CD4-positive, alpha-beta T cell (primary cell): ENCODE measurements at places on chromosomes 13 and 19.

- DNase-seq, result no peak
These were observed 1.8 kb downstream of the ZNF175 start for GRCh38 chr19:51572908-51573307.

GRCh38 chr13:100139817-100140216 is 50.9 kb downstream of the PCCA start:
- no peak for DNase-seq

GRCh38 chr13:20438801-20439200 is 86.9 kb downstream of the CRYL1 start:
- no peak for DNase-seq

GRCh38 chr19:1675633-1676350 is 23.4 kb upstream of the TCF3 start:
- no peak for DNase-seq

GRCh38 chr13:76363682-76364289 is 522.4 kb downstream of the KCTD12 start:
- no peak for DNase-seq

GRCh38 chr13:112997188-112998130 is 28.4 kb downstream of the MCF2L start:
- DNase-seq, result no peak

DNA sequence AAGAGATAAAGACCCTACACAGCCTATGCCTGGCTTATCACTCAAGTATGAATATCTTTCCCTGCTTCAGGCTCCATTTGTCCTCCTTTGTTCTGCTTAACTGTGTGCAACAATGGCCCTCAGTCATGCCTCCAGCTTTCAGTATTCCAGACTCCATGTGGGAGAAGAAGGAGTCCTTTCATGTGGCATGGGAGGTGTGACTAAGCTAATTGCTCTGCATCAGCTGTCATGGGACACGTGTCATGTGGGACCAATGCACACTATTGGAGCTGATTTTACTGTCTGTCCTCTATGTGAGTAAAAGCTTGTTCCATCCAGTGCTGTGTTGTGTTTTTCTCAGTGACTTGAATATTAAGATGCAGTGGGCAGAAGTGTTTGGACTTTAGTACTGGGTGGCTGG is 1198.3 kb downstream of the OLFM4 start:
- DNase-seq, result no peak

- DNase-seq, result no peak
These were observed 50.1 kb upstream of the MYCBP2 start for GRCh38 chr13:77377016-77377415.

DNA sequence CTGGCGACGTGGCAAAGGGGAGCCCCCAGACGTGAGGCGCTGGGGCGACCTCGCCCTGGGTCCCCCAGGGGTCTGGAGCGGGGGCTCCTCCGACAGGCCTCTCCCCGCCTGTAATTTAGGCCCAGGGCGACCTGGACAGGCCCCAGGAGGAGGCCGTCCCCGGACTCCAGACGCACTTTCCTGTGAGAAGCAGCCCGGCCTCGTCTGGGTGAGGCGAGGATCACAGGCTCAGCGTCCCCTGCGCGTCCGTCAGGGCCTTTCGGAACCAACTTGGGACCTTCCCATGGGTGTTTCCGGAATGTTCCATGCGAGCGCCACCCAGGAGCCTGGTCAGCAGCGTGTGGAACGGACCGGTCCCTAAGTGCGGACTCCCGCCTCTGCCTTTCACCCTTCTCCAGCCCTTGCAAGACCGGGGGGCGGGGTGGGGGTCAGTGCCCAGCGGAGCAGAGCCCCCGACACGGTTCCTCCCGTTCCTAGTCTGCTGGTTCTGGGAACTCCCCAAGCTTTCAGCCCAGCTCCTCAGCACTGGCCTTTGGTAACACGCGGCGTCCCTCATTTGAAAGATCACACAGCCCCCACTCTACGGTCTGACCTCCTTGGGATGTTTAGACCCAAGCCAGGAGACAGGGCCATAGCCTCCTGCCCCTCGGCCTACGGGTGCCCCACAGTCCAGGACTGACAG is 1.1 kb upstream of the GRTP1 start:
- DNase-seq, result no peak

DNA sequence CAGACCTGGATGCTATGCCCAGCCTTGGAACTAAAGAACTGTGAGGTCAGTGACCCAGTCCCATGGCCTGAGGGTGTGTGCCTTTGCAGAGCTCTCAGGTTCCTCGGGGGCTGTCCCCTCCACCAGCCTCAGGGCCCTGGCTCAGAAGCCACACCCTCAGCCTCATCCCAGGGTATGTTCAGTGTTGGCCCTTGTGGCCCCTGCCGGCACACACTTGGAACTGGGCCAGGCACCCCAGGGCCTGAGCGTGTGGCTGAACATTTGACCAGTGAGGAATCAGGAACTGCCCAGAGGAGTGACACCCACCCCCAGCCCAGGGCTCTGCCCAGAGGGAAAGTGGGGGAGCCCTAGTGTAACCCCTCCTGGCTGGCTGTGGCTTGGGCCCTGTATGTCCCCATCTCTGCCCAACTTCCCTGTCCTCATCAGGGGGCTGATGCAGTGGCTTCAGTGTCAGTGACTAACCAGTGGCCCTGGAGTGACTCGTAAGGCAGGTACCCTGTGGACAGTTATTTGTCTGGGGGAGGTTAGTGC is 10.0 kb downstream of the NKPD1 start:
- no peak for DNase-seq

DNA sequence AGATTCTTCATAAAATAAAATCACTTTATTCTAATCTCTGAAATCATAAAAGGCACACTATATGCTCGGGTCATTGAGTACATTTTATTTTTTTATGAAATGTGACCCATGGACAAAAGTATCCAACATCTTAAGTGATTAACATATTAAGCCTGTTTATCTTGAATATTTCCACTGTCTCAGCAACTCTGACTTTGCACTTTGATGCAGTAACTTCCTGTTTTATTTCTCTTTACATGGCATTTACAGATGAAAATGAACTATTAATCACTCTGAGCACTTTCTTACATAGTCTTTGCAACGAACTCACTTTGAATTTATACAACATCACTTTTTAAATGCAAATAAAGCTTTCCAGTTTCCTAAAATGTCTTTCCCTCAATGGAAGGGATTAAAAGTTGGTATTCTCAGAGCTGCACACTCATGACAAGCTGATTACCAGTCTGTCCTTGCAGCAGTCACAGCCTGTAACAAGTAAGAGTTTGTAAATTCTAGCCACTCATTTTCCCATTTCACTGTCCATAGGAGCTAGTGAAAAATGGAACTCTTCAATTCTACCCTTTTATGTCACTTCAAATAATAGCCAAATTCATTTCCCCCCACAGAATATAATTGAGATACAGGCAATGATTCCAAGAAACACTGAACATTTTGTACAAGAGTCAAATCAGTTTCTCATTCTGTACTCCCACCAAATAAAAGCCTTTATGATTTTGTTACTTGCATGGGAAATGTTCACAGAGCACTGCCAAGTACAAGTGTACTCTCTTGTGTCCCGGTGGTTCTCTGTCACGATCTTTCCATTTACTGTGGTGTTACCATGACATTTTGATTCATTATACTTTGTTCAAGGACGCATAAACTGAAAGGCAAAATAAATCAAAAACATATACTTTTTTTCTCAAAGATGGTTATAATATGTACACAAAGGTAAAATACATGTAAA is 1968.9 kb downstream of the PCDH9 start:
- no peak for DNase-seq

GRCh38 chr19:12730064-12730463 is 4.4 kb downstream of the TRIR start:
- no peak for DNase-seq

DNA sequence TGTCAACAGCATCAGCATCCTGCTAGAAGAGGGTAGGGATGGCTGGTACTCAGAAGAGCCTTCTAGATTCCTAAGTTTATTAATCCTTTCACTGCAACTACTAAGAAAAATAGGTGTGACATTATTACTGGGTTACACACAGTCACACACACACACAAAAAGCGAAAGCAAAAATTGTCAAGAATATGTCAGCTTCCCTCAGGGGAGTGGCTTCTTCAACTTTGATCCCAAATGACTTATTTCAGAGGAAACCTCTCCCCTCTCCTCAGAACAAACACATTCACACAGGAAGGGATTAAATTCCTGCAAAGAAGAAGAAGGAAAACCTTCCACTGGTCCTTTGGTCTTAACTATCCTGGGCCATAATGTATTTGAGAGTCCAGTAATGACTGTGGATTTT is 20.1 kb upstream of the IGFL1 start:
- no peak for DNase-seq

GRCh38 chr13:23766283-23766682 is 122.9 kb downstream of the MIPEP start:
- DNase-seq, result no peak

- DNase-seq, result no peak
These were observed 1635.4 kb upstream of the SLC10A2 start for GRCh38 chr13:104701591-104701990.

DNA sequence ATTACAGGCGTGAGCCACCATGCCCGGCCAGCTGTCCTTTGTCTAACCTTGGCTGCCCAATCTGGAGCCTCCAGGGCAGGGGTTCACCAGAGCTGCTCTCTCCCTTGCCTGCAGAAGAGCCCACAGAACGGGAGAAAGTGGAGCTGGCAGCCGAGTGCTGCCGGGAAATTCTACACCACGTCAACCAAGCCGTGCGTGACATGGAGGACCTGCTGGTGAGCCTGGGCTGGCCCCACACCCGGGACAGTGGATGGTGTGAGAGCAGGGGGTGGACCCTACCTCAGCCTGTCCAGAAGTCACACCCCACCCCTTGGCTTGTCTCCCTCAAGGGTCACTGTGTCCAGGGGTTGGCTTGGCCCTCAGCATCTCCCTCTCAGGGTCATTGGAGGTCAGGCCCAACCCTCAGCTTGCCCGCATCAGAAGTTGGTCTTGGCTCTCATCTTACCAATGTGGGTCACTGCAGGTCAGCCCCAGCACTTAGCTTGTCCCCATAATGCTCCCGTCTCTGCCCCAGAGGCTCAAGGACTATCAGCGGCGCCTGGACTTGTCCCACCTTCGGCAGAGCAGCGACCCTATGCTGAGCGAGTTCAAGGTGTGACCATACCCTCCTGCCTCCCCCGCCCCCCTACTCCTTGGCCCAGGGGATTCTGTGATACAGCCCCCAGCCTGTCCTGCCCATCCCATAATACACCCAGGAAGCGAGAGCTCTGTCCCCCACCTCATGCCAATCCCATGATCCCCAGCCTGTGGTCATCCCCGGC is 20.4 kb downstream of the ARHGEF1 start:
- DNase-seq, result no peak

GRCh38 chr19:3860499-3860898 is 8.3 kb downstream of the ZFR2 start:
- DNase-seq, result no peak

GRCh38 chr19:3698974-3699740 is 1.1 kb downstream of the PIP5K1C start:
- DNase-seq, result no peak

DNA sequence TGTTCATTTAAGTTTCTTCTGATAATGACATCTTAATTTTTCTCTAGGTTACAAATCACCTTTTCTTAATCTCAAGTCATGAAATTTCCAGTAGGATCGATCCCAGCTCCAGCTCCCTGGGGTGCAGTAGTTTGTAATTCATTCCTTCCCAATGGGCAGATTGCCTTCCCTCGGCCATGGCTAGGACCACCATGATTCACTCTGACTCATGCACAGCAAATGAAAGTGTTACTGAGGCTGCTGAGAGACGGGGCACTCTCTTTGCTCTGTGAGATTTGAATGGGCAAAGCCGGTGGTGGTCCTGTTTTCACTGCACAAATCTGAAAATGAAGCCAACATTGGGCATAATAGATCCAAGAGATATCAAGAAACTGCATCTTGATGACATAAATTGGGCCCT is 202.8 kb upstream of the IRS2 start:
- no peak for DNase-seq

DNA sequence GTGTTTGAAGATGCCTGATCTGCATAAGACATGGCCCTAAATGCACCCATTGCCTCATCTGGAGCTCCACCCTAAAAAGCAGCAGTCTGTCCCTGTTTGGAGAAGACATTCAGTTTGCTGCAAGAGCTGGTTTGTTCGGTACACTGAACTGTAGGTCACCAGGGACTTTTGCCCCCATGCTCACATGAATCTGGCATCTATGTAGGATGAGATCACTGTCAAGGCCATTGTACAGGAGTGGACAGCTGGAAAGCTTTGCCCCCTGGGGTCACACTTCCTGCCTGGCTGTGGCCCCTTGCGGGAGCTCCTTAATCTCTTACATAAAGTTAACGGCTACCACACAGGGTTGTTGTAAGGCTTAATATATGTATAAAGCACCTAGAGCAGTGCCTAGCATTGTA is 73.0 kb downstream of the IPO5 start:
- no peak for DNase-seq
